ENCODE measurements at places on chromosomes 12 and 14.

DNA sequence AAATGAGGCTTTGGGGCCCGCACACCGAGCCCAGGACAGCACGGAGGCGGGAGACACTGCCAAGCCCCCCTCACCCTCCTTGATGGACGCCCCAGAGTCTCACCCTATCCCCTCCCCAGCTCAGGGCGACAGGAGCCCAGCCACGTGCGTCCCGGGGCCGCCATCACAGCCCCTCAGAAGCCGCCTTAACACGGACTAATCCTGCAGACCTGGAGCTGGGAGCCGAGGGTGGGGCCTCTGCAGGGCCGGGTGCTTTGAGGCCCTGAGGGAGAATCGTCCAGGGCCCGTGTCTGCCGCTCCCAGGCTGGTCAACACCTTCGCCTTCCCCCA, 79.7 kb upstream of the FBRSL1 start:
- no peak for DNase-seq

- DNase-seq: no peak
These were observed 4.7 kb upstream of the PLD4 start for GRCh38 chr14:104919993-104920315.

DNA sequence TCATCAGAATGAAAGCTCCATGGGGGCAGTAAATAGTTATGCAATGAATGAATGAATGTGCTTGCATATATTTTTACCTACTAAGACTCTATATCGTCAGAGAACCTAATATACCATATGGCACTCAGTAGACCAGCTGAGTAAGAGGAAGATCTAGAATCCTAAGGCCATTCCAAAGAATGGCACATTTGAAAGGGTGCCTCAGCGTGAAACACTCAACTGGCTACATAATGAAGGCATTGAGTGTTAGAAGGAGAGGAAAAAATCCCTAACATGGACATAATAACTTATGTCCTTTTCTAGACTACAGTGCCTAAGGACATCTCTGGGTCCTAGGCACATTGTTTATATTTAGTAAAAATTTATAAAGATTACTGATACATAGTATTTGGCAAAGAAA, 61.7 kb upstream of the ARID2 start:
- no peak for DNase-seq

- DNase-seq: no peak
These were observed 6.7 kb upstream of the PPP4R3A start for GRCh38 chr14:91516663-91517388.

DNA sequence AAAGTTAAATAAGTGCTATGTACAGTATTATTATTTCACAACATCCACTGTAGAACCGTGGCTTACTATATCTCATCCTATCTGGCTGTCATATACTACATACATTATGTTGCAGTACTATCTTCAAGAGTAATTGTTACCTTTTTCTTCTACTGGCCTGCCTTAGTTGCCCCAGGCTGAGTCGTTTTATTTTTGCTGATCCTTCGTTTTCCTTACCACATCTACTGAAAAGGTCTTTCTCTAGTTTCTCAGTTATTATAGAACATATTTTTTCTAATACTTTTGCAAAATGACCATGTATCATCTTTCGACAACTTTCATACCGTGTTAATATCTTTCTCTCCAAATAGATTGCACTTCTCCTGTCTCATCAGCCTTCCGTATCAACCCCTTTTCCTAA, 523.1 kb downstream of the SOX5 start:
- DNase-seq: no peak

- no peak for DNase-seq
These were observed 18.7 kb downstream of the SART3 start for GRCh38 chr12:108542320-108542719.

- DNase-seq: no peak
These were observed 144.8 kb upstream of the PTPRQ start for GRCh38 chr12:80299219-80299618.

- DNase-seq: no peak
These were observed 53.7 kb upstream of the KITLG start for GRCh38 chr12:88634008-88634407.

GRCh38 chr14:102472791-102473150, 36.8 kb downstream of the ANKRD9 start:
- no peak for DNase-seq

DNA sequence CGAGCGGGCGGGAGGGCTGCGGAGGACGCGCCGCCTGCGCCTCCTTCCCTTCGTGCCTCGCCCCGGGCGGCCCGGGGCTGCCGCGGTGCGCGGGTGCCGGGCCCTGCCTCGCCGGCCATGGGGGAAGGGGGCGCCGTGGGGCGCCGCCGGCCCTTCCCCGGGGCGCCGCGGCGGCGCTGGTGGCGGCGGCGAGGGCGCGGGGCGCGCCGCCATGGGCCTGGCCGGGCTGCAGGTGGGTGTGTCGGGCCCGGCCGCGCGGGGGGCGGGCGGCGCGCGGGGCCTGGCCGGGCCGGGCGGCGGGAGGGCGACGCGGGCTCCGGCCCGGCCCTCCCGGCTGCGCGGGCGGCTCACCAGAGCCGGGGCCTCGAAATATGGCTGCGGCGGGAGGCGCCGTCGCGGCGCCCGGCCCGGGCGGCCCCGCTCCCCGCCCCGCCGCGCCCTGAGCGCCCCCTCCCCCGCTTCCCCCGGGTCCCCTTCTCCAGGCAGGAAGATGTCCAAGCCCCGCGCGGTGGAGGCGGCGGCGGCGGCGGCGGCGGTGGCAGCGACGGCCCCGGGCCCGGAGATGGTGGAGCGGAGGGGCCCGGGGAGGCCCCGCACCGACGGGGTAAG, 5.1 kb downstream of the KMT5A start:
- DNase-seq: peak; percentile 44

- DNase-seq: no peak
These were observed 40.7 kb downstream of the RMST start for GRCh38 chr12:97503073-97503855.

- no peak for DNase-seq
These were observed 305.2 kb upstream of the PDE3A start for GRCh38 chr12:20063116-20063515.

GRCh38 chr12:95997911-95998510, 1.9 kb upstream of the HAL start:
- peak; percentile 20 for DNase-seq

DNA sequence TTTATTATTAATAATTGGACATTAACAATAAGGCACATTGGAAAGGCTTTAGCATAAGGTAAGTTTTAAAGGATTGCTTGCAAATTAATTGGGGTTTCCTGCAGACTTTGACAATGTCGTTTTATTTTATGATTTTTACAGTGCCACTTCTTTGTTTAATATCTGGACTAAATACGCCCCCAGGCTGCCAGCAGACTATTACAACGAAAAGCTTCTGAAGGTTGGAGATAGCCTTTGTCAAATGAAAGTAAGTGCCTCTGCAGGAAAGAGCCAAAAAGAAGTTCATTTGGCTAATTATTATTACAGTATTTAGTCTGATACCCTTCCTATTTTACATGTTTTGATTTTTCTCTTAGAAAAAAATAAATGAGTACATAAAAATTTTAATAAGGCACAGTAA, 11.3 kb downstream of the CFAP54 start:
- peak; percentile 30 for DNase-seq

DNA sequence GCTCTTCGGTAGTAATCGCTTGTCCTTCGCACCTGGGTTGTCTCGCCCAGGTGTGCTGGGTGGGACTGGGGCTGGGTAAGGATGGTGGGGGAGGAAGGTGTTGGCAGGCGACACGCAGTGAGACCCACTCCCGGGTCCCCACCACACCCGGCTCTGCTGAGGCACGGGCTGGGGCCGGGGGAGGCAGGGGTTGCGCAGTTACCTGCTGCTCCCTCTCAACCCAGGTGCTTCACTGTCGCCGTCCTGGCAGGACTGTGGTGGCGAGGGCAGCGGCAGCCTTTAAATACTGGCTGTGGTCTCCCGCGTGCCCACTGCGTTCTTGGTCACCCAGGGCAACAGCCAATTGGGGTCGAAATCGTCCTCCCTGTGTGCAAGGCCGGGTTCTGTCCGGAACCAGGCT, at the start of gene CCER1:
Gene CCER1, minus strand, starts transcription at position 256 of the 400 bp plus-strand sequence. CDS start 434 bp downstream, outside the sequence.
- DNase-seq: no peak

All from NB4 (cell line).